ENCODE measurements at places on chromosomes 4 and X. TPM values are rescaled to one million over a fixed set of nuclear protein-coding genes. Genes with fewer than 3 reads are reported as not detected.

Gene MAGEA11
- total RNA-seq: not detected

Gene GSPT2
- 22.5 TPM for total RNA-seq

Gene RPL10
- total RNA-seq: 2,853 TPM

Gene RAP2C
- 35.9 TPM for total RNA-seq

Data from endodermal cell (in vitro differentiated cells).